ENCODE measurements at places on chromosomes 12 and 14.

- no peak for DNase-seq
Observed at GRCh38 chr14:52395728-52396127, 81.6 kb downstream of the PTGER2 start.

DNA sequence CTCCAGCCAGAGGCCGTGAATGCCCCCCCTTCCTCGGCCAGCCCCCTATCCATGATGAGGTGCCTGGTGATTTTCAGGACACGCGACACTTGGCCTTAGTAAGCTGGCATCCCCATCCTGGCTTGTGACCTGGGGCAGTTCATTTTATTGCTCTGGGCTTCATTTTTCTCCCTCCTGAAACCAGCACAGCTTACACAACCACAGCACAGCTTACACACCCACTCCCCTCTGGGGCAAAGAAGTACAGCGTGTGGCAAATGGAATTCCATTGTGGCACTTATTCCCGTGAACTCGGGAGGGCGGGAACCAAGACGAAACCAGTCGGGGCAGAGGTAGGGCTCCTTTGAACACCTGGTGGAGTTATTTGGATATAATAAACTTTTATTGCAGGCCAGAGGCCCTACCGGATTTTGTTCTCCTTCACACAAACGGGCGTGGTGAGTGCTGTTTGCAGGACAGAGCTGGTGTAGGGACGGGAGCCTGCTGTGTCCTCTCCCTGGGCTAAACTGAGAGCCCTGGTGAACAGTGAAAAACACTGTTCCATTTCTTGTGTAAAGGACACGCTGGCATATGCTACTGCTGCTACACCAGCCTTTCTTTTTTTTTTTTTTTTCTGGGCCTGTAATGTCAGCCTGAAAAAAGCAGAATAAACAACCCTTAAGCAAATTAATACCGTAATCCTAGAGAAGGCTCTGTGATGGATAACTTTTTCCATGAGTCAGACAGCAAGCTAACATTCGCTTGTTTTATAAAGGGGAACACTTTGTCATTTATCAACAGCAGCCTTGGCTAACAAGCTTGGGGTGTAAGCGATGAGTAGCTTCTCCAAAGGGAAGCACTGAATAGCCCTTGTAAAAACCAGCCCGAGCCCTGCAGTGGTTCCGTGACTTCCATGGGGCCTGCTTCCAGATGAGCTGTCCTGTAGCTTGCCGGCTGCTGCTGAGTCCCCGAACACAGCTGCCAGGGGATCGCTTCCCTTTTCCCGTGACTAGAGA lies 29.3 kb downstream of the CD9 start:
- peak; percentile 99 for DNase-seq

DNA sequence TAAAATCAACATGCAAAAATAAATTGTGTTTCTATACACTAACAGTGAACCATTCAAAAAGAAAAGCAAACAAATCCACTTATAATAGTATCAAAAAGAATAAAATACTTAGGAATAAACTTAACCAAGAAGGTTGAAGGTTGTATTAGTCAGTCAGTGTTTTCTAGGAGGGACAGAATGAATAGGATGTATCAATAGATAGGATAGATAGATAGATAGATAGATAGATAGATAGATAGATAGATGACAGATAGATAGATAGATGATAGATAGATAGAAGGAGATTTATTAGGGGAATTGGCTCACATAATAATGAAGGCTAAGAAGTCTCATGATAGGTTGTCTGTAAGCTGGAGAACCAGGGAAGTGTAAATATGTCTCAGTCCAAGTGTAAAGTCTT lies 37.2 kb upstream of the MON2 start:
- no peak for DNase-seq

- no peak for DNase-seq
Observed at GRCh38 chr12:65510007-65510406, 231.5 kb downstream of the MSRB3 start.

GRCh38 chr12:26632756-26633155 lies 200.2 kb downstream of the ITPR2 start:
- DNase-seq, result no peak

- no peak for DNase-seq
Observed at GRCh38 chr14:56562883-56563282, 16.7 kb upstream of the TMEM260 start.

DNA sequence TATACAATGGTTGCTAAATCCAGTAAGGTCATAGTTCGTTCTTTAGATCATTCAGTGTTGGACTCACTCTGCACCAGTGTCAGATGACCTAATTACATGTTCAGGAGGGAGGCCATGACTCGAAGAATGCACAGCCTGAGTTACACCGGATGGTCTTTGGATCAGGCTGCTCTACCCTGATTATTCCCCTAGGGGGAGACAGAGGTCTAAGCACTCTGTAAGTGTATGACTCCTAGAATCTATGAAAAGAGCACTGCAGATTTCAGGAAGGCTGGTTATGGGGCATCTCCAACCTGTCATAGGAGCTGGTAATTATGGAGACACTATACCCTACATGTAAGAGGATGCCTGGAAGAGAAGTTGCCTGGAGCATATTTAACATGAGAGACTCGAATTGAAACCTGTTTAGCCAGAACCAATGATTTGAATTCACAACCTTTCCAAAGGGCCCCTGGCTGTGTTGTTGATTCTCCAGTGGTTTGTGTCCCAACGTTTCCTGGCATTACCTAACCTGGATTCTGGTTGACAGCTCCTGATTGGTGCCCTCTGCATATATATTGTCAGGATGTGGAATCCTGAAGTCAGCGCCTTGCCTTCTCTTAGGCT lies at the start of gene MUCL1:
Gene MUCL1 (plus strand): TSS at position 584 of the 606 bp plus-strand sequence. CDS start 67 bp downstream, outside the sequence.
- peak; percentile 17 for DNase-seq

GRCh38 chr12:66258011-66258410 lies 44.3 kb upstream of the HELB start:
- no peak for DNase-seq

DNA sequence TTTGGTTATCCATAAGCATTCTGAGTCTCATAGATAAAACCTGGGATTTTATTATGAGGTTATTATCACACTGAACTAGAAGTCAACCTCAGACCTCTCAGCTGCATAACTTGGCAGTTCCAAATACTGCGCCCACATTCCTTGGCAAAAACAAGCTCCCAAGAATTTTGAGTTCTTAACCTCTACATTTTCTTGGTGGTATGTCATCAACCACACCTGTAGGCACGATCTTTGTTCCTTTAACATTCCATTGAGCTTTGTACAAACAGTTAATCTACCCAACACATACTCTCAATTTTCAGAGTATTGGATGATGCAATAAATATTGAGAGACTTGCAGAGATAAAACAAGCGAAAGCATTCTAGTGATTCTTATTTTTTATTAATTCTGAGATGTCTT lies 371.8 kb upstream of the PRICKLE1 start:
- peak; percentile 63 for DNase-seq

DNA sequence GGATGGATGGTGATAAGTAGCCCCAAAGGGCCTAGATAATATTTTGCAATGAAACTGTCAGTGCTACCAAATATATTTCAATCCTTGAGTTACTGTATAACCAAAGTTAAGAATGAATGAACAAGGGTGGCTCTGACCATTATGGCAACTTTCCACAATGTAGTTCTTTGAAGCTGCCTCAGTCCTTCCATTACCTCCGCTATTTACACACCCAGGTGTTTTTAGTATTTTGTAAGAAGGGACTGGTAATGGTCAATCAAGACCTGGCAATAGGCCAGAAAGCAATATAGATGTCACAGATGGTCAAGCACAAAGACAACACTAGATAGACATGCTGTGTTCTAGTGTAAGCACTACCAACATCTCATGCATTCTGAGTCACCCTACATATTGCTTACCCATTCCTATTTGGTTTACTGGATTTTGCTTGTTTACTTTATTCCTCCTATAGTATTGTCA lies 16.3 kb downstream of the DUSP16 start:
- no peak for DNase-seq

GRCh38 chr12:4242595-4242994 lies 31.0 kb upstream of the CCND2 start:
- no peak for DNase-seq

DNA sequence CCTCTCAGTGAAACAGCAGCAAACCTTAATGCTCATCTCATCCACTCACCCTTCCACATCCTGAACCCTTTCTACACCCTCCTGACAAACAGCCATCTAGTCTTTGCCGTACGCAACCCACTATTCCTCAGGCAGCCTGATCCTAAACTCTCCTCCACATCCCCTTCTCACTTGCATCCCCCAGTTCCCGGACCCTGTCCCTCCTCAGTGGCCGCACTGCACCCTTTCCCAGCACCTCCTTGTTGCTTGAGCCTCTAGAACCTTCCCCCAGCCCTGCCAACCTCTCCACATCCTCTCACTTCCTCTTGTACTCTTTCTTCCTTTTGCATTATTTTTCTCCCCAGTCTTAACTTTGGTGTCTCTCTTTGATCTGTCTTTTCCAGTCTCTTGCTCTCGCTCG lies 42.9 kb downstream of the IQSEC3 start:
- no peak for DNase-seq

DNA sequence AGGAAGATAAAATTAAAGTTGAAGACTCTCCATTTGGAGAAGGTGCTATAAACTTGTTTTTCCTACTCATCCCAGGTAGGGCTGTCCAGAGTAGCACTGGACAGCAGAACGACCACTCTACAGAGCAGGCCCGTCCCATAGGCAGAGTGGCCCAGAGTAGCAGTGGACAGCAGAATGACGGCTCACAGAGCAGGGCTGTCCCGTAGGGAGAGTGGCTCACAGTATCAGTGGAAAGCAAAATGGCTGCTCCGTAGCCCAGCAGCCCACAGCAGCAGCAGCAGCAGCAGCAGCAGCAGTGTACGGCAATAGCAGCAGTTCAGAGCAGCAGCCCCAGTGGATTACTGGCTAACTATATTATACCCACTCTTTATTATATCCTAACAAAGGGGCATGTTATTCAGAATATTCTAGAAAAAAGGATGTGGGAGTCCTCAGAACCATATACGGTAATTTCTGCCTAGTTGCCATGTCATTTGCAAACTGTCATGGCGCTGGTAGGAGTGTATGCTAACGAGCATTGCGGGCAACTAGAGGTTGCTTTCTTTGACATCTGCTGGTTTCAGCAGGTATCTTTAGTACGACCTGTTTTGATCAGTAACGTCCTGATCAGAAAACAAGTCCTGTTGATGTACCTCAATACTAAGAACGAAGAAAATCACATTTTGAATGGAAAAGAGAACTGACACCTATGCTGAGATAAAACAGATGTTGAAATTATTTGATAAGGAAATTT lies 567.3 kb downstream of the SLC16A7 start:
- no peak for DNase-seq

DNA sequence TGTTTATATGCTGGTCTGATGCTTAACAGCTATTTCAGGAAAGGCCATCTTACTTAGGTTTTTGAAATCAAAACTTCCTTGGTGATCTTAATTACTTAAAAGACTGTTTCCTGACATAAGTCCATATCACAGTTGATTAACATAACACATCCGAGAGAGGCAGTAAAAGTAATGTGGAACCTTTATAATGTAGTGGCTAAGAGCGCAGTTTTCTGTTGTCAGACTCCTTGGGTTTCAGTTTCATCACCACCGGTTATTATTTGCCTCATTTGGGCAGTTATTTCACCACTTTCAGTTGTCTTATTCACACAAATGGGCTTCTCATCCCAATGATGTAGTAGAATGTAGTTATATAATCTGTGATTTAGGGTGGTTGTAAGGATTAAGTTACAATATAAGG lies 30.9 kb downstream of the TBC1D15 start:
- DNase-seq, result no peak

- DNase-seq, result no peak
Observed at GRCh38 chr12:106281056-106281782, 21.3 kb upstream of the TCP11L2 start.

- no peak for DNase-seq
Observed at GRCh38 chr12:51632623-51633022, 41.6 kb downstream of the SCN8A start.

DNA sequence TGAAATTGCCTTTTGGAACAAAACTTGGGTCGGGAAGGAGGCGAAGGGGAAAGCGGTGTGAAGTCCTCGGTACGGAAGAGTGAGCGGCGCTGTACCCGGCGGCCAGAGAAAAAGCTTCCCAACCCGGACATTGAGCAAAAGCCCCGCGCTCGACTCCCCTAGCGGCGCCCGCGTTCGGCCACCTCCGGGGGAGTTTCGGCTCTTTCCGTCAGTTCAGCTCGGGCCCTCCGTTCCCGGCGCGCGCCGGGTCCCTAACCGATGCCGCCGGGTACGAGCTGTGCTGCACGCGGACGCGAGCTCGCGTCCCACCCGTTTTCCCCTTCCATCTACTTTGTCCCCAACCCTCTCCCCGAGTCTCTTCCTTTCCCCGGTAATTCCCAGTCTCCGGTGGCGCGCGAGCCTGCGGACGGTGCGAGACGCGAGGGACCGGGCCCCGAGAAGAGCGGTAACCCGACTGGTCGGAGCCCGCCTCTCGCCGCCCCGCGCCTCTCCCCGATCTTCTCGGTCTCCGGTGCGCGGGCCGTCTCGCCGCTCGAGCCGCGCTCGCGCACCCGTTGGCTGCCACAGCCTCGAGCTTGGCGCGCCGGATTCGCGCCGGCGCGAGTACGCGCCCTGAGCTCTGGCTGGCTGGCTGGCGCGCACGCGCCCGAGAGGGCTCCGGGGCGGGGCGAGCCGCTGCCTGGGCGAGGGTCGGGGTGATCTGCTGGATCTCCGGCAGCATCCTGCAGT lies 446 bp upstream of the SPATS2 start:
- peak; percentile 98 for DNase-seq

DNA sequence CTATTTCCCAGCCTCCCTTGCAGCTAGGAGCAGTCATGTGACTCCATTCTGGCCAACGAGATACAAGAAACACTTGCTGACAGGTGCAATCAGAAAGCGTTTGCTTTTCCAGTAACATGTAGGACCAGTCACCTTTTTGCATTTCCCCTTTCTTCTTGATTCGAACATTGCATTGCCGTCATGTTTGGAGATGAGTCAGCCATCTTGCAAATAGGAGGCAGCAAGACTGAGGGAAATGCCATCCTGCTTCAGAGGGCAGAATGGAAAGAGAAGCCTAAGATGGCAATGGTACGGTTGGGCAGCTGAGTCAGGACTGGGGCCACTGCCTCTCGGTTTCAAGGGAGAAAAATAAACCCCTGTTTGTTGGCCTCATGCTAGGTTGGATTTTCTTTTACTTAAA lies 34.5 kb upstream of the GPR132 start:
- no peak for DNase-seq
